ENCODE measurements at places on chromosomes 12 and 14. TPM values are rescaled to one million over a fixed set of nuclear protein-coding genes. Genes with fewer than 3 reads are reported as not detected.

ERBB3 gene
- 2.3 TPM for total RNA-seq

FGF23 gene
- not detected for total RNA-seq

KRT6B gene
- not detected for total RNA-seq

KCNA1 gene
- not detected for total RNA-seq

PTPN21 gene
- total RNA-seq, result not detected

CYP27B1 gene
- total RNA-seq, result 4.3 TPM

DNA sequence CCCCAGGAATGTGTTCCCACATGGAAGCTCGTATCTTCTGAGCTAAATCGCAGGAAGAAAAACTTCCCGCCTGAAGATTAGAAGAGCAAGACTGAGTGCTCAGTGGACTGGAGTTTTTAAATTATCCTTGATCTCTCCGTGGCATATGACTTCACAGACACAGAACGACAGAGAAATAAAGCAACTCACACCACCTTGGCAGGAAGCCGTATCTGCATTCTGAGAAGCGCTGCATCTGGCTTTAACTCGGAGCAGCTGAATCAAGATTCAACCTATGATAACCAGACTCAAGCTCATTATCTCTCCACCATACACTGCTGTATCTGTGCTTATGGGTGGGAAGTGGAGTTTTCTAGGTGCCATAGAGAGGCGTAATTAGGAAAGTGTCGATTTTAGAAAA is 1482.7 kb downstream of the AACS start:
- no peak overlapping the region for H3K27ac ChIP-seq
- no peaks in the 10 kb centered on the region for H3K36me3 ChIP-seq
- no peaks in the 10 kb centered on the region for H3K27me3 ChIP-seq
- no peak overlapping the region for H3K4me3 ChIP-seq
- DNase-seq, result no peak

GRCh38 chr12:96112733-96113132 is 77.3 kb upstream of the LTA4H start:
- H3K4me1 ChIP-seq, result peaks cover 12% of the 10 kb centered on the region

DNA sequence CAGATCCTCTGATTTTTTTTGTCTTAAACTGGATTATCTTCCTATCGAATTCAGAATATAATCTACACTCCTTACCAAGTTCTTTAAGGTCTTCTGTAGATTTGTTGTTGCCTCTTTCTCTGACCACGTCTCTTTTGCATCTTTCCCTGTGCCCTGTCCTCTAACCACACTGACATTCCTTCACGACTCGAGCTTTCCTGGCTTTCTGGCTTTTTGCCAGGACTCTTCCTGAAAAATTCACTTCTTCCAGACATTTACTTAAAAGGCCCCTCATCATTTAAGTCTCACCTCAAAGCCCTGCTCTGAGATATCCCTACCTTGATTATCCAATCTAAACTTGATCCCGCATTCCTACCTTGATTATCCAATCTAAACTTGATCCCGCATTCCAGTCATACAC is 422.3 kb upstream of the DCN start:
- no peak overlapping the region for H3K4me3 ChIP-seq
- no peak overlapping the region for H3K27ac ChIP-seq
- H3K27me3 ChIP-seq, result no peaks in the 10 kb centered on the region
- no peaks in the 10 kb centered on the region for H3K4me1 ChIP-seq
- DNase-seq, result no peak

DNA sequence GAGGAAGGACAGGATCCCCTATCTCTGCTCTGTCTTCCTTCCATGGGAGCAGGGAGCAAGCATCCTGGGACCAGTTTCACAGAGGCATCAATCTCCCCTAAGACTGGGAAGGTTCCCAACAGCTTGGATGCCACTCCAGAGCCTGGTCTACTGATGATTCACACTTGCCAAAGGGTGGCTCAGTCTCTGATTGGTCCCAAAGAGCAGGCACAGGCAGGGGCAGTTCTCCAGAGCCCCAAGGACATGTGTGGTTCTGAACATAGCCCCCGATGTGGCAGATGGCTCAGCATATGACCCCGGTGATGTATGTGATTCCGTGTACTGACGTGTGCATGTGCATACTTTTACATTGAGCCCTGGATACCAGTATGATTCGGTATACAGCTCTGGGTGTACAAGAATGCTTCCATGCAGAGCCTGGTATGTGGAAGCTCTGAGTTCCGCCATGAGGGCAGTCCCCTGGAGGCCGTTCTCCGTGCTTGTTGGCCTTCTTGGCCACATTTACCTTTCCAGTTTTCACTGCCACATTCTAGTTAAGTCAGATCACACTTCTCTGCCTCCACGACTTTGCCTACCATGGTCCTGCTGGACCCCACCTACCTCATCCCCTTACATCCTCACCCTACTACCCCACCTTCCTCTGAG is 21.2 kb downstream of the ITGA7 start:
- no peaks in the 10 kb centered on the region for H3K36me3 ChIP-seq
- no peak overlapping the region for H3K27ac ChIP-seq
- H3K4me1 ChIP-seq, result peaks cover 1% of the 10 kb centered on the region
- no peak for DNase-seq

DNA sequence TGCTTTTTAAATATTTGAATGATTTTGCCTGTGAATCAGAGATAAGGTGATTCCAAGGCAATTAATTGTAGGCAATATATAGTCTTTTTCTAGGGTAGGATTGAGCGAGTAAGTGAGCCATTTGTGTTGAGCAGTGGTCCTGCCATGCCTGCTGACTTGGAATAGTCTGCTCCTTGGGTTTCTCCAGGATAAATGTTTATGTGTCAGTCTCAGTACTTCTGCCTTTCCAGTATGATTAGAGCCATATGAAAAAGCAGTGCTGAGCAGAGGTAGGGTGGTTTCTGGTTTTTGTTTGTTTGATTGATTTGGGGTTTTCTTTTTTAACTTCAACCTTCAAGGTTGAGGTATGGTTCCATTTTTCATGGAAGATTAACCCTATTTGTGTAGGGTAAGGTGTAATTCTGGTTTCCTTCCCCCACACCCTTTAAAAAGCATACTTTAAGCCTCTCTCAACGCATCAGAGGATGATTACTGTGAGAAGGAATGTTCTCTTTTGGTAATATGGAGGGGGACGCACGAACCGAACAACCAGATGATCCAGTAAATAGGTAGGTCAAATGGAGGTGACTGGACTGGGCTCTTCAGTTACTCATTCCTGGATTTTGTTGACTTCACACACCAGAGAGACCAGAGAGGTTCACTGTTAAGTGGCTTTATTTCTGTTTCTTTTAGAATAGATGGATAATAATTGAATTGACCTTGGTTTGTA is 22.7 kb downstream of the FRMD6 start:
- no peak overlapping the region for H3K4me3 ChIP-seq
- H3K36me3 ChIP-seq, result no peaks in the 10 kb centered on the region
- peaks cover 9% of the 10 kb centered on the region for H3K27me3 ChIP-seq
- no peak for DNase-seq
- H3K27ac ChIP-seq, result no peak overlapping the region

DNA sequence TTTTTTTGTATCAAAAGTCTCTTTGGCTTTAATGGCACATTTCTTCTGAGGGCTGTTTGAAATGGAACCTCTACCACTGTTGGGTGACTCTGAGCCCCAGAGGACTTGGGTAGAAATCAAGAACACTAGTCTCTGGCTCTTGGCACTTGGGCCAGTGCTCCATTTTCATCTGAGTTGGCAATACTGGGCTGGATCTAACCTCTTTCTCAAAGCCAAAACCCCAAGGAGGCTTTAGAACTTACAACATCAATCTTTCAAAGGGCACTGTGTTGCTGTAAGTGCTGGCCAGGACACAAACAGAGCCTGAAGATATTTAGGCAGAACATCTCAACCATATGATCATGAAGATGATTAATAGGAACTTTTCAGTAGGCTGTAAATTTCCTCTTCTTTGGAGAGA is 34.0 kb upstream of the PLEKHG7 start:
- H3K27ac ChIP-seq, result no peak overlapping the region
- H3K4me1 ChIP-seq, result no peaks in the 10 kb centered on the region
- no peak for DNase-seq
- peaks cover 4% of the 10 kb centered on the region for H3K27me3 ChIP-seq
- no peaks in the 10 kb centered on the region for H3K36me3 ChIP-seq
- no peak overlapping the region for H3K4me3 ChIP-seq

GRCh38 chr14:85752175-85752574 is 222.2 kb downstream of the FLRT2 start:
- H3K27me3 ChIP-seq, result no peaks in the 10 kb centered on the region
- no peaks in the 10 kb centered on the region for H3K36me3 ChIP-seq

GRCh38 chr12:81617915-81618314 is 141.2 kb downstream of the PPFIA2 start:
- peaks cover 1% of the 10 kb centered on the region for H3K27me3 ChIP-seq
- H3K27ac ChIP-seq, result no peak overlapping the region
- no peaks in the 10 kb centered on the region for H3K4me1 ChIP-seq

- H3K27me3 ChIP-seq, result peaks cover 9% of the 10 kb centered on the region
- no peaks in the 10 kb centered on the region for H3K4me1 ChIP-seq
- no peak for DNase-seq
- no peaks in the 10 kb centered on the region for H3K36me3 ChIP-seq
Observed at GRCh38 chr12:98939350-98939749, 294.3 kb downstream of the APAF1 start.

DNA sequence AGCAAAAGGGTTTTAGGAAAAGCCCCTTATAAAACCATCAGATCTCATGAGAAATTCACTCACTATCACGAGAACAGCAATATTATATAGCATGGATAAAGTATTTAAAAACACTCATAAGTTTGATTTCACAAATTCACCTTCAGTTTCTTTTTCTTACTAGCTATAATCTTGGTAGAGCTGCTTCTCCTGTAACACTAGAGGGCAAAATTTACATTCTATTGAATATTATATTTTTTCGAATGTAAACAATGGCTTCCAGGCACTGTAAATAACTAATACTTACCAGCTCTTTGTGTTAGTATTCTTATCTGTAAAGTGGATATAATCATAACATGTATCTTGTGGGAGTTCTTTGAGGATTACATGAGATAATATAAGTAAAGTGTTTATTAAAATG is 259.6 kb downstream of the CCER1 start:
- DNase-seq, result no peak
- no peaks in the 10 kb centered on the region for H3K4me1 ChIP-seq
- no peaks in the 10 kb centered on the region for H3K36me3 ChIP-seq
- no peak overlapping the region for H3K4me3 ChIP-seq
